ENCODE measurements at places on chromosomes 16 and 17.

DNA sequence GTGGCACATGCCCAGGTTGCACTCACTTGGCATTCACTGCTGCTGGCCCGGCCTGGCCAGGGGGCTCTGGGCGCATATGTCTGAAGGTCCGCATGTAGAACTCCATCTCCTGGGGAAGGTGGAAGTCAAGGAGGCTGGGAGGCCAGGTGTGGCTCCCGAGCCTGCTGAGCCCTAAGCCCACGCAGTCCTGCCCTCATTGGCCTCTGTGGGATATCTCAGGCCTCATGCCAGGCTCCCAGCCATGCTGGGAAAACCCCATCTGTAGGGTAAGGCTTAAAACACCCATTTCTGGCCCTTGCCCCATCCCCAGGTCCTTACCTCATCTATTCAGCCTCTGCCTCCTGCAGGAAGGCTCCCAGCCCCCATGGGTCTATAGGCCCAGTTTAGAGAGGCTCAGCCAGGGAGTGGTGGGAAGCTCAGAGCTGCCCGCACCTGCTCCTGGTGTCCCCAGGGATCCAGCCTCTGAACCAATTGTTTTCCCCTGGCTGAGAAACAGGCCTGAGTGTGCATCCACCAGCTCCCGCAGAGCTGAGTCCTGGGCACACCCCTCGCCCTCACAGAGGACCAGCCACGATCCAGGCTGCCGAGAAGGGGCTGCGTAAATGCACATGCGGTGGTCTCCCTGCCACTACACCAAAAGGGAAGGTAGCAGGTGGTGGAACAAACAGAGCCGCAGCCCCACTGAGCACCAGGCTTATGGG lies 2.3 kb upstream of the TPPP3 start:
- no peak for DNase-seq

GRCh38 chr17:81564778-81565177 lies 12.6 kb upstream of the FAAP100 start:
- no peak for DNase-seq

DNA sequence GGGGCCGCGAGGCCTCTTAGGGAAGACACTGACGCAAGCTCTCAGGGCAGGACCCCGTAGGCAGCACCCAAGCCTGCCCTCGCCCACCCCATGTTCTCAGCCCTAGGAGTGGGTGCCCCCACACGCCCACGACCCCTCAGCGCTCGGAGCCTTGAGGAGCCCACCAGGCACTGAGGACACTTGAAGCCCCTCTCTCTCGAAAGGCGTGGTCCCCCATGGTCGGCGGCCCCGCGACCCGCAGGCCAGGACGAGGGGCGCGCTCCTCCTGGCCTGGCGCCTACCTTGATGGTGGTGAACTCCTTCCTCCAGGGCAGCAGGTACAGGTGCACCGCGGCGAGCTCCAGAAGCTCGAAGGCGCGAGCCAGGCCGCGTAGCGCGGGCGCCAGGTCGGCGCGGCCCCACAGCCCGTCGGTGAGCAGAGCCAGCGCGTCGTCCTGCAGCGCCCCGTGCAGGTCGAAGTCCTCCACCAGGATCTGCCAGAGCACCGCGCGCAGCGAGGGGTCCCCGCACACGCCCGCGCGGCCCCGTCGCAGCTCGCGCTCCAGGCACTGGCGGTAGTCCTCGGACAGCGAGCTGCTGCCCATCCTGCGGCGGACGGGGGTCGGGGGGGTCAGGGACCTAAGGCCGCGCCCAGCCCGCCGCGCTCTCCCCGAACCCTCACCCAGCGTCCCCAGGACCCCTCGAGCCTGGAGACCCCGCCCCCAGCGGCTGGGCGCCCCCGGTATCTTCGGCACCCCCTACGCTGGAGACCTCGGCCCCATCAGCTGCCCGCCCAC lies 668 bp downstream of the SPATA2L start:
- no peak for DNase-seq

DNA sequence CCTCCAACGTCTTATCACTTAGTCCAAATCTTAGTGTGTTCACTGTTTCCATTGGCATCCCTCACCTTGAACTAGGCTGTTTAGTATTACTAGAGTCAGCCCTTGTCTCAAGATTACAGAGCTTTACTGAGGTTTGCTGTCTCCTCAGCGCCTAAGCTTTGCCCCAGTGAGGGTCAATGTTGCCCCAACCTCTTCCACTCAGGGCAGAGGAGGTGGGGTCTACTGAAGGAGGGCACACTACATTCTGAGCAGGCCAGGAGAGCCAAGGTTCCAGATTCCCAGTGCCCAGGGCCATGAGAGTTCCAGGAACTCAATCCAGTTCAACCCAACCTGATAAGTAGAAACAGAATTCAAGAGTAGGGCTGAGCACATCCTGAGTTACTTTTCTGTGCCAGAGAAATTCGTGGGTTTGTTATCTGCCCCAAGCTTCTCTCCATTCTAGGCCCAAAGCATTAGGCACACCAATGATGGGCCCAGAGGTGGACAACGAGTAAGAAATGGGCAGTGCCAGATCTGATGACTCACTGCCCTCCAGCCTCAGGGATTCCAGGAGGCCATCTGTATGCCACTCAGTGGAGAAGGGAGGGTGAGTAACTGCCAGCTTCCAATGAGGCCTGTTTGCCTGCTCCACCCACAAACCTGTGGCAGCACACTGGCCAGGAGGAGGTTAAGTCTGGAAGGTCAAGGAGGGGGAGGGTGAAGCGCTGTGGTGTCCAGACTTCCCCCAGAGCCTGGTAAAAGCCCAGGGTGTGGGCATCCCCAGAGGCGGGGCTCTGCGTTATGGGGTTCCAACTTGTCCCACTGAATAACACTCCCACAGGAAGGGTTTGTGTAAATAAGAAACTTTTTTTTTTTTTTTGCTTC lies 8.2 kb downstream of the TUBG2 start:
- DNase-seq, result no peak

DNA sequence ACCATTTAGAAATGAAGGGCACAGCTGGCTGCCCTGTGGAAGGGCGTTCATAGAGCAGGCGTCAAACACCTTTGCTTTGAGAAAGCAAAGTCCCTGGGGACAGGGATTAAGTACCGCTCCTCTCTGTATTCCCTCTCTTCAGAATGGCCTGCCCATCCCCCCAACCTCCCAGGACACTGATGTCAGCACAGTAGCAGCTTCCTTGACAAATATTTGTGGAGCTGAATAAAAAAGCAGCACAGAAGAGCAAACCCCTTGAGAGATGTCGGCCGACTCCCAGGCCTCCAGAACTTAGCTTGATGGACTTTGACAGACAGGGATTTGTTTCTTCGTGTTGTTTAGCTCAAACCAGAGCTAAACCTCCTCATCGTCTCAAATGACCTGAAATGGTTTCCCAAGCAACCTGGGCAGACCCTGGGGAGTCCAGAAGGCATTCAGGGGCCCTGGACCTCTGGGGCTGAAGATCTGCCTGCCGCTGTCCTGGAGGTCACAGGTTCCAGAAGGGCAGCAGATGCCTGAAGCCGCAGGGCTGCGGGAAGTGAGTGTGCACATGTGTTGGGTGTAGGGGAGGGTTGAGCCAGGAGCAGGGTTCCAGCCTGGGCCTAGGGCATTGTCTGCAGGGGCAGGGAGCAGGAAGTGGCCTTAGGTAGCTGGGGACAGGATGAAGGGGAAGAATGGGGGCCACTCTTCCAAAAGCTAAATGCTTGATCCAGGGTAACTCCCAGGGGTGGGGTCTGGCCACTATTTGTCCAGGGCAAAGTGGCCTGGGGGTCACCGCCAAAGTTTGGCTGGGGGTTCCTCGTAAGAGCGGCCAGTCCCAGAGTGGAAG lies 42.3 kb upstream of the NKD1 start:
- DNase-seq, result no peak

DNA sequence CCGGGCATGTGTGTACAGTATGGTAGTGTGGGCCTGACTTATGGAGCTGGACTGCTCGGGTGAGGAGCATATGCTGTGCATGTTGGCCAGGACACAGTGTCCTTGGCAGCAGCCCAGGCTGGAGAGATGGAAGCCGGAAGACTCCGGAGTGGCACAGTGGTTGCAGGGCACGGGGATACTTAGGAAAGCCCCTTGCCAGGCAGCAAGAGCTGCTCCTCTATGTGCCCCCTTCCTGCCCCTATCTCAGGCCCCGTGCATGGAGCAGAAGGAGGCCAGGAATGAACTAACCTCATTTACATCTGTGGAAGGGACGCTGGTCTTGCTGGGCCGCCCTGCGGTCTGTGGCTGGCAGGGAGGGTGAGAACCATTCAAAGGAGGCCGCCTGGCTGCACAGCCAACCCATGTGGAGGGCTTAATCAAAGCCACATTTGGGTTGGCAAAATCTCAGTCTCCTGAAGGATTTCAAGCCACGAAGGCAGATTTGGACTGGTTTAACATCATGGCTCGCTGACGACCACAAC lies 32.2 kb upstream of the RCVRN start:
- no peak for DNase-seq

DNA sequence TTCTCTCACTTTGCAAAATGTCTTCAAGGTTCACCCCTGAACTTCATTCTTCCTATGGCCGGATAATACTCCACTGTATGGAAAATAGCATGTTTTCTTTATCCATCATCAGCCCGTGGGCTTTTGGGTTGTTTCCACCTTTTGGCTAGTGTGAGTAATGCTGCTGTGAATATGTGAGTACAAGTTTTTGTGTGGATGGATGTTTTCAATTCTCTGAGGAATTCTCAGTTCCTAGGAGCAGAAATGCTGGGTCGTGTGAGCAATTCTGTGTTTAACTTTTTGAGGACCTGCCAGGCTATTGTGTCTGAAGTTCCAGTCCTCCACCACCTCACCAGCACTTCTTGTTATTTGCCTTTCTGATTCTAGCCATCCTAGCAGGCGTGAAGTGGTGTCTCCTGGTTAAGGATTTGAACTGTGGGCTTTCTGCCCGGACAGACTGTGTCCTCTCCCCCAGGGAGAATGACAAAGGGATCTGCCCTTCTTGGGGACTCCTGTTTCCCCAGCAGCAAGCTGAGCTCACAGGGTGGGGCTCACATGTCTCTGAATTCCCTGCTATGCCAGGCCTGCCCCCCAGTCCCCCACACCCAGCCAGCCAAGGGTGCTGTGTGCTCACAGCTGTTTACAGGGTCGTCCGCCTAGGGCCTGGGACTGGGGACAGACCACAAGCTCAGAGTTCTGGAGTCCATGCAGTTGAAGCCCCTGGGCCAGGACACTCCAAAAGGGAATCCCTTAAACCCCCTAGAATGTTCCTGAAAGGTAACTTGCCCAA lies 92.2 kb upstream of the CIBAR2 start:
- no peak for DNase-seq

DNA sequence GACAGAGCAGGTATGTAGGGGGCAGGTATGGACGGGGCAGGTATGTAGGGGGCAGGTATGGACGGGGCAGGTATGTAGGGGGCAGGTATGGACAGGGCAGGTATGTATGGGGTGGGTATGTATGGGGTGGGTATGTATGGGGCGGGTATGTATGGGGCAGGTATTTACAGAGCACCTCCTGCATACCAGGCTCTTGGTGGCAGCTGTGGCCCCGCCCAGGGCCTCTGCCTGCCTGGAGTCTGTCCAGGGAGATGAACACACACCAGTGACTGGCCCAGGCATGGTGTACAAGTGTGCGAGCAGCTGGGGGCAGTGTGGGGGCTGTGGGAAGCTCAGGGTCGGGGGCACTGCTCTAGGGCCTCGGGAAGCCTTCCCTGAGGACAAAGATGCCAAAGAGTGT lies 4.4 kb downstream of the RPL3L start:
- DNase-seq, result no peak

GRCh38 chr17:39934324-39934723 lies 6.8 kb downstream of the LRRC3C start:
- DNase-seq, result no peak

DNA sequence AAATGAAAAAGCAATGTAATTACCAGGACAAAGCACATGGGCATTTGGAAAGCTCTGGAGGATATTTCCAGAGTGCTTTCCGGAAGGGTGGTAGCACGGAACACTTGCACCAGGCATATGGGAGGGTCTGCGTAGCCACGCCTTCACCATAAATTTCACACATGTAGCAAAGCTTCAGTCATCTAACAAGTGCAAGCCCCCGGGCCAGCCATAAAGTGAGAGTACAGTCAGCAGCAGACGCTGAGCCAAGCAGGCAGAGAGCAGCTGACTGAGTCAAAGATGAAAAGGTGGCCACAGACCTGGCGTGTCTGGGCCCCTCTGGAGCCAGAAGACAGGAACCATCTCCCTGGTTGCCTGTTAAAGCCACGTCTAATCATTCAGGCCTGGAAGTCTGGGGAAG lies 130.6 kb downstream of the SEC14L1 start:
- no peak for DNase-seq

GRCh38 chr17:19313746-19314651 lies 48.5 kb downstream of the B9D1 start:
- no peak for DNase-seq

- DNase-seq, result no peak
These were observed 18.7 kb upstream of the ANKRD40CL start for GRCh38 chr17:50785946-50786570.

DNA sequence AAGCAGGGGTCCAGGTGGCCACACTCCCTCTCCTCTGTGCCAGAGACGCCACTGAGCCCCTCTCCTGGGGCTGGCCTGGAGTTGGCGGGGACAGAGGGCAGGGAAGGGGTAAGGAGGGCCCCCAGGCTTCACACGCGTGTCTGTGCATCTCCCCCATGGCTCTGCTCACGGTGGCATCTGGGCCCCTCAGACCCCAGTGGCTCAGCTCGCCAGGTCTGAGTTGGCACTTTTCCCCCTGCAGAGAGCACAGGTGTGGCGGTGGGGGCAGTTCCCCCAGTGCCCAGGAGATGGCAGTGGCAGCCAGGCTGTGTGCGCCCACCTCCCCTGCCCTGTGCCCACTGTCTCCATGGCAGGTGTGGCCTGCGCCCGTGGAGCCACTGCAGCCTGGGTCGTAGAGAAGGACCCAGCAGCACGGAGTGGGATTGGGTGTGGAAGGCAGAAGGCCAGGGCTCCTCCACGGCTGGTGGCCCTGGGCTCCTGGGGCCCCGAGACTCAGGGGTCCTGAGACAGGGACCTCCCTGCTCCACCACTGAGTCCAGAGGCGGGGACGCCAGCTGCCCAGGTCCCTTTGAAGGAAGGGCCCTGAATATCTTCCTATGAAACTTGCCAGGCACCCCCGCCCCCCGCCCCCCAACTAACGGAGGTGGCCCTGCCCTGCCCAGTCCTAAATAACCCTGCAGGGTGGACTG lies 4.3 kb upstream of the APRT start:
- DNase-seq, result no peak

GRCh38 chr17:3917391-3917931 lies 1.2 kb upstream of the P2RX1 start:
- no peak for DNase-seq

DNA sequence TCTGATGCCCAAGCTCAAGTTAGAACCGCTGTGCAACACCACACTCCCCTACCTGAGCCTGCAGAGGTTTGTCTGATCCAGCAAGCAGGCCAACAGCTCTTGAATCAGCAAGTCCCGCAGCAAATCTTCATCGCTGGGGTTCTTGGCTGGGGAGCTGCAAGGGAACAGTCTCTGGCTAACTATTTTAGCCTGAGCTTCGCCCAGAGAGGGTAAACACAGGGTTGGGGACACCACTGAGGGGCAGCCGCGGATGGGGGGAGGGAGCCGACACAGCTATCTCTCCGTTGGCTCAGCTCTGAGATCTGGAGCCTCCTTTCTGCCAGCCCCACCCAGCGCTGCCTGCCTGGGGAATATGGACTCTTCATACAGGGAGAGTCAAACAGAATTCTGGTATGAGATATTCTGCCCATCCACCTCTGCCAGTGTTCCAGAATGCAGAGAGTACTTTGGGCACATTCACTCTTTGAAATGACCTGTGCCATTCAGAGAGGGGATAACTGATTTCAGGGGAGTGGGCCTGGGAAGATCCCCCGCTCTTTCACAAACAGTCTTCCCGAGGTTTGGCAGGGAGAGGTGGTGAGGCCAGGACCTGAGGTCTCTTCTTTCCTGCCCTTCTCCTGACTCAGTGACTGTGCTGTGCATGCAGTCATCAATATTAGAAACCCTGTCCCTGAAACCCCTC lies 7.4 kb downstream of the GIP start:
- DNase-seq, result no peak
